ENCODE measurements at places on chromosomes 16 and 17. TPM values are rescaled to one million over a fixed set of nuclear protein-coding genes. Genes with fewer than 3 reads are reported as not detected.

DNA sequence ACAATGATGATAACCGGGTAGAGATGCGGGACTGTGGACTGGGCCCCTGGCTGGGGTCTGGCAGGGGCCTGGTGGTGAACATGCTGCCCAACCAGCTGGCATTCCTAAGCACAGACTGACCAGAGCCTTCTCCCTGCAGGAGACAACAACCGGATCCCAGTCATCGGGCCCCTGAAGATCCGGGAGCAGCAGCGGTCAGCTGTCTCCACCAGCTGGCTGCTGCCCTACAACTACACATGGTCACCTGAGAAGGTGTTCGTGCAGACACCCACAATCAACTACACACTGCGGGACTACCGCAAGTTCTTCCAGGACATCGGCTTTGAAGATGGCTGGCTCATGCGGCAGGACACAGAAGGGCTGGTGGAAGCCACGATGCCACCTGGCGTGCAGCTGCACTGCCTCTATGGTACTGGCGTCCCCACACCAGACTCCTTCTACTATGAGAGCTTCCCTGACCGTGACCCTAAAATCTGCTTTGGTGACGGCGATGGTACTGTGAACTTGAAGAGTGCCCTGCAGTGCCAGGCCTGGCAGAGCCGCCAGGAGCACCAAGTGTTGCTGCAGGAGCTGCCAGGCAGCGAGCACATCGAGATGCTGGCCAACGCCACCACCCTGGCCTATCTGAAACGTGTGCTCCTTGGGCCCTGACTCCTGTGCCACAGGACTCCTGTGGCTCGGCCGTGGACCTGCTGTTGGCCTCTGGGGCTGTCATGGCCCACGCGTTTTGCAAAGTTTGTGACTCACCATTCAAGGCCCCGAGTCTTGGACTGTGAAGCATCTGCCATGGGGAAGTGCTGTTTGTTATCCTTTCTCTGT lies 5.1 kb upstream of the SLC7A6 start:
- DNase-seq: no peak
- no peaks in the 10 kb centered on the region for H3K27me3 ChIP-seq
- no peak overlapping the region for H3K4me3 ChIP-seq
- H3K4me1 ChIP-seq: peaks cover 3% of the 10 kb centered on the region

- H3K36me3 ChIP-seq: no peaks in the 10 kb centered on the region
- no peak overlapping the region for H3K27ac ChIP-seq
- H3K27me3 ChIP-seq: no peaks in the 10 kb centered on the region
- no peaks in the 10 kb centered on the region for H3K4me1 ChIP-seq
Measured at GRCh38 chr17:19707728-19708221, 8.6 kb downstream of the SLC47A2 start.

- H3K4me3 ChIP-seq: peak overlapping the region; percentile 58
- no peaks in the 10 kb centered on the region for H3K36me3 ChIP-seq
Measured at GRCh38 chr17:70168044-70168976, 1.0 kb upstream of the KCNJ2 start.

- no peak overlapping the region for H3K4me3 ChIP-seq
- H3K27ac ChIP-seq: no peak overlapping the region
- H3K27me3 ChIP-seq: no peaks in the 10 kb centered on the region
- H3K4me1 ChIP-seq: no peaks in the 10 kb centered on the region
- no peaks in the 10 kb centered on the region for H3K36me3 ChIP-seq
Measured at GRCh38 chr17:74008196-74008595, 195.3 kb upstream of the RPL38 start.

DNA sequence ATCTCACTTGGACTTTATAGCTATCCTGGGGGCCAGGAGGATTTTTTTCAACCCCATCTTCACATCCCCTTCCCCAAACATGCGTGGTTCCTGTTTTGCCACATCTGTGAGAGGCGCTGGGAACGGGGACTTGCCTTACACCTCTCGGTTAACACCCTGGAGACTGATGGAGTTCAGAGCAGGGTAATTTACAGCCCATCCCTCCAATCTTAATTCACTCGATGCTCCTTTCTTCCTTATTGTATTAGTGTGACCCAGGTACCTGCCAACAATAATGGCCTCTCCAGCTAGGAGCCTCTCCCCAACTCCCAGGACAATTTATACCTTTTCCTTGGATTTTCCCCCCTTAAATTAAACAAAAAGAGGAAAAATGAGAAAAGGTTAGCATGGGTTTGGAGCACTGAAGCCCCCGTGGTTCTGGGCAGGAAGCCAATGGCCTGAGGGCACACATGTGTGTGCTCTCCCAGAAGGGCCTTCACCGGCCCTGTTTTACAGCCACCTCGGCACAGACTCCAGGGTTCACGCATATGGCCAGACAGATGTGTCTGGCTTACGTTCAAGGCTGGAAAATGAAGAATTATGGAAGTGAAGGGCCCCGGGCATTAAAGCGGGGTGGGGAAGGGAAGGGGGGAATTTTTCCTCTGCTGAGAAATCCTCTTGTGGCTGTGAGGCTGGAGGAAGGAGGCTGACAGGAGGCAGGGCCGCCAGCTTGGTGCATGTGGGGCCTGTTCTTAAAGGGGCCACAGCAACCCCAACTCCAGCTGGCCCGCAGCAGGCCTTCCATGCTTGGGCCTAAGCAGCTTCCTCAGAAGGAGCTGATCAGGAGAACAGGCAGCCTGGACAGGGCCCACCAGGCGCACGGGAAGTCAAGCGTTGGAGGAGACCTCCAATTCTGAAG lies 21.4 kb downstream of the HIC1 start:
- H3K36me3 ChIP-seq: peaks cover 12% of the 10 kb centered on the region
- H3K27me3 ChIP-seq: no peaks in the 10 kb centered on the region
- H3K4me1 ChIP-seq: no peaks in the 10 kb centered on the region
- H3K4me3 ChIP-seq: no peak overlapping the region

DNA sequence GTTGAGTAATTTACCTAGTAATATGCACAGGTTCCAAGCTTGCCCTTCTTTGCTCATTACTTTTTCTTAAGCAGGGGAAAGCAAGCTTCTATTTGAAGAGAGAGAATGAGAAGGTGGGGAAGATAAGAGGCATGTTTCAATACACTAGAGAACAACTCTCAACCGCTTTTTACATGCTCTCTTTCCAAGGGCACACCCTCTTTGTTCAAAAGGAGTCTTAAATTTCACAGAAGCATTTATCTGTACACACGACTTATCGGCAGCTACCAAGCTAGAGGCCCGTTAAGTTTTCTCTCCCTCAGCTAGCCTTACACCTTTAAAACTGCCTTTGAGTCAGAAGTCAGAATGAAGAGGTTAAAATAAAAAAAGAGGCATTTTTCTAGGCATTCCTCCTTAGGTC lies 79.6 kb downstream of the STH start:
- no peak overlapping the region for H3K4me3 ChIP-seq
- no peaks in the 10 kb centered on the region for H3K27me3 ChIP-seq
- H3K27ac ChIP-seq: no peak overlapping the region
- DNase-seq: no peak

DNA sequence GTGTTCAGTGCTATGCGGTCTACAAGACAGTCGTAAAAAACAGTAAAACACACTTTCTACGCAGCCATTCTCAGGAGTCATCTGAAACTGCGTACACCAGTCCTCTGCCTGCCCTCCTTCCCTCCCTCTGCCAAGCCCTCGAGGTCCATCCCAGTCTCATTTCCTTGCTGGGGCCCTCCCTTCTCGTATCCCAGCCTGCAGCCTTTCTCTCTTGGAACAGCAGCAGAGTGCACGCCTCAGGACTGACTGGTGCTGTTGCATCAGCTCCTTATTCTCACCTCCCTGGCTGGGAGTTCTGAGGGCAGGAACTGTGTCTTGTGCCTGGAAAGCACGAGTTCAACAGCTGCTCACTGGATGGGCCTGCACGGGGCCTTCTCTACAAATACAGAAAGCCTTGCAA lies 12.5 kb downstream of the FAHD1 start:
- no peak for DNase-seq
- H3K27me3 ChIP-seq: no peaks in the 10 kb centered on the region
- no peak overlapping the region for H3K27ac ChIP-seq
- no peaks in the 10 kb centered on the region for H3K4me1 ChIP-seq
- peaks cover 2% of the 10 kb centered on the region for H3K36me3 ChIP-seq

- peak overlapping the region; percentile 84 for H3K27ac ChIP-seq
- H3K4me3 ChIP-seq: peak overlapping the region; percentile 57
- H3K27me3 ChIP-seq: no peaks in the 10 kb centered on the region
- no peaks in the 10 kb centered on the region for H3K36me3 ChIP-seq
Measured at GRCh38 chr17:68102318-68102758, 66.8 kb downstream of the KPNA2 start.

DNA sequence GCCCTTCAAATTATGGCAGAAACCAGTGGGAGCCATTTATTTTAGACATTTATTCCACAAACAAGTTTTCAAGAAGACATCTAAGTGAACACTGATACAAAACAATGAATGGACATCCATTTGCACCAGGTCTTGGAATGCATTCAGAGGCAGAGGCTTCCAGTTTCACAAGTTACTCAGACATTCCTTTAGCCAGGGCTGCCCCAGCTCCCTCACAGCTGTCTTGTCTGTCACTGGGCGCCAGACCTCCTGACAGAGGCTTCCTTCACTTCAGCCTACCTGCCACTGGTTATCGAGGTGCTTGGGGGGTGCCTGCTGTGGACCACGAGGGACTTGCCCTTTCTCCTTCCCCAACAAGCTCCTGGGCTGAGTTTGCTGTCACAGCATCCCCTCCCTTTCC lies 19.2 kb downstream of the AQP8 start:
- DNase-seq: no peak
- H3K36me3 ChIP-seq: peaks cover 6% of the 10 kb centered on the region
- H3K27me3 ChIP-seq: no peaks in the 10 kb centered on the region
- no peak overlapping the region for H3K4me3 ChIP-seq
- H3K27ac ChIP-seq: no peak overlapping the region

- no peaks in the 10 kb centered on the region for H3K27me3 ChIP-seq
- H3K4me3 ChIP-seq: no peak overlapping the region
- no peak overlapping the region for H3K27ac ChIP-seq
- H3K4me1 ChIP-seq: peaks cover 4% of the 10 kb centered on the region
- DNase-seq: no peak
Measured at GRCh38 chr16:3934491-3935181, 54.1 kb upstream of the CREBBP start.

- H3K4me1 ChIP-seq: peaks cover 18% of the 10 kb centered on the region
- H3K27me3 ChIP-seq: no peaks in the 10 kb centered on the region
- peak; percentile 94 for DNase-seq
Measured at GRCh38 chr17:63774141-63774968, at the start of gene DDX42. Gene DDX42, plus strand, starts transcription at chr17:63774170. Its CDS starts 12,880 bp downstream, at chr17:63787050.

GRCh38 chr16:21156767-21157467 lies 1.6 kb upstream of the LDAF1 start:
- H3K27me3 ChIP-seq: no peaks in the 10 kb centered on the region
- no peaks in the 10 kb centered on the region for H3K36me3 ChIP-seq
- DNase-seq: no peak
- peaks cover 17% of the 10 kb centered on the region for H3K4me1 ChIP-seq
- no peak overlapping the region for H3K4me3 ChIP-seq
- no peak overlapping the region for H3K27ac ChIP-seq

- no peak for DNase-seq
- no peaks in the 10 kb centered on the region for H3K36me3 ChIP-seq
- no peaks in the 10 kb centered on the region for H3K27me3 ChIP-seq
Measured at GRCh38 chr17:46916211-46916610, 6.7 kb upstream of the GOSR2 start.

GRCh38 chr17:79192503-79193351 lies 118.1 kb downstream of the ENGASE start:
- H3K4me3 ChIP-seq: no peak overlapping the region
- H3K4me1 ChIP-seq: no peaks in the 10 kb centered on the region
- peak; percentile 55 for DNase-seq
- peaks cover 5% of the 10 kb centered on the region for H3K27me3 ChIP-seq
- no peak overlapping the region for H3K27ac ChIP-seq

- H3K36me3 ChIP-seq: no peaks in the 10 kb centered on the region
- no peak overlapping the region for H3K4me3 ChIP-seq
- H3K27ac ChIP-seq: no peak overlapping the region
- H3K27me3 ChIP-seq: no peaks in the 10 kb centered on the region
- no peaks in the 10 kb centered on the region for H3K4me1 ChIP-seq
- DNase-seq: no peak
Measured at GRCh38 chr16:66267292-66268014, 99.0 kb upstream of the CDH5 start.

DNA sequence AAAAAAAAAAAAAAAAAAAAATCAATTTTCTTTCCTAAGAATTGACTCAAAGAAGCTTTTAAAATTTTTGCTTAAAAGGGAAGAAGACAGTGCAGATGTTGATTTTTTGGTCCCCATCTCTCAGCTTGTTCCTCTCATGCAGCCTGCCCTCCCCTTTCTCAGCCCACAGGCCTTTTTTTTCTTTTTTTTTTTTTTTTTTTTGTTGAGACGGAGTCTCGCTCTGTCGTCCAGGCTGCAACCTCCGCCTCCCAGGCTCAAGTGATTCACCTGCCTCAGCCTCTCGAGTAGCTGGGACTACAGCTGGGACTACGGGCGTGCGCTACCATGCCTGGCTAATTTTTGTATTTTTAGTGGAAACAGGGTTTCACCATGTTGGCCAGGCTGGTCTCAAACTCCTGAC lies 17.7 kb downstream of the YPEL2 start:
- H3K4me1 ChIP-seq: peaks cover 23% of the 10 kb centered on the region
- H3K36me3 ChIP-seq: peaks cover 6% of the 10 kb centered on the region

DNA sequence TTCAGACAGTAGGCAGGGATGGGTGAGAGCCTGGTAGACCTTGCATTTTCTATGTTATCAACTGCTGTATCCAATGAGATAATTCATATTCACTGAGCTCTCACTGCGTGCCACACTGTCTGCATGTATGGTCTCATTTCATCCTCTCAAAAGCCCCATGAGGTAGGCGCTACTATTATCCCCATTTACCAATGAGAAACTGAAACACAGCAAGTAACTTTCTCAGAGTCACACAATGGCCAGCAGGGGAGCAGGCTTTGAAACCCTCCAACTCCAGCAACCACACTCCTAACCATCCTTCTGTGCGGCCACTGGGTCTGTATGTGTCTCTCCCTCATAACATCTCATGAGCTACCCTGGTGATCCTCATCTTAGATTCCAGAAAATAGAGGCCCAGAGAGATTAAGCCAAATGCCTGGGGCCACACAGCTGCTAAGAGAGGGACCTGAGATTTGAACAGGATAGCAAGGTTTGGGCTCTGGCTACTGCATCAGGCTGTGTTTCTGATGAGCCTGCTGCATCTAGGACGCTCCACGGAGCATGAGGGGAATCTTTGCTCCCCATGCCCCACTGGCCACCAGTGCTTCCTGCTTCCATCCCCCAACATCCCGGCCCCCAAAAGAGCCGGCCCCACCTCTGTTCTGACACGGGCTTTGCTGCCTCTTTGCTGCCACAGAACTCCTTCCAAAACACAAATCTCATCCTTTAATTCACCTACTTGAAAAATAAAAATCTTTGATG lies 3.2 kb downstream of the CCR7 start:
- H3K27me3 ChIP-seq: no peaks in the 10 kb centered on the region
- no peak overlapping the region for H3K4me3 ChIP-seq
- H3K36me3 ChIP-seq: no peaks in the 10 kb centered on the region
- H3K4me1 ChIP-seq: peaks cover 2% of the 10 kb centered on the region
- DNase-seq: no peak

GRCh38 chr17:34990921-34991365 lies 10.6 kb downstream of the LIG3 start:
- no peaks in the 10 kb centered on the region for H3K4me1 ChIP-seq
- no peaks in the 10 kb centered on the region for H3K27me3 ChIP-seq
- peaks cover 60% of the 10 kb centered on the region for H3K36me3 ChIP-seq
- no peak overlapping the region for H3K4me3 ChIP-seq
- H3K27ac ChIP-seq: no peak overlapping the region
- DNase-seq: no peak

Gene PSMD12
- 17.3 TPM for total RNA-seq

Gene XAF1
- total RNA-seq: 33.9 TPM

Gene CX3CL1
- 4.8 TPM for total RNA-seq

Gene PPP1R27
- total RNA-seq: not detected

Gene SRP68
- total RNA-seq: 36.7 TPM

Gene SLC35G6
- not detected for total RNA-seq

Gene PRRT2
- total RNA-seq: 0.09 TPM

Gene OR3A3
- total RNA-seq: not detected

Gene ZP2
- not detected for total RNA-seq

Gene FNDC8
- total RNA-seq: not detected
